ENCODE measurements at places on chromosomes 1 and 21.
A peak's percentile ranks its signal among the peaks of the same experiment; 100 is the strongest.

GRCh38 chr21:20016435-20017005, 981.7 kb upstream of the NCAM2 start:
- no peak for DNase-seq

GRCh38 chr1:247357781-247358211, 26.1 kb upstream of the ZNF496 start:
- DNase-seq: no peak

- no peak for DNase-seq
Observed at GRCh38 chr1:233700338-233700737, 86.4 kb downstream of the KCNK1 start.

DNA sequence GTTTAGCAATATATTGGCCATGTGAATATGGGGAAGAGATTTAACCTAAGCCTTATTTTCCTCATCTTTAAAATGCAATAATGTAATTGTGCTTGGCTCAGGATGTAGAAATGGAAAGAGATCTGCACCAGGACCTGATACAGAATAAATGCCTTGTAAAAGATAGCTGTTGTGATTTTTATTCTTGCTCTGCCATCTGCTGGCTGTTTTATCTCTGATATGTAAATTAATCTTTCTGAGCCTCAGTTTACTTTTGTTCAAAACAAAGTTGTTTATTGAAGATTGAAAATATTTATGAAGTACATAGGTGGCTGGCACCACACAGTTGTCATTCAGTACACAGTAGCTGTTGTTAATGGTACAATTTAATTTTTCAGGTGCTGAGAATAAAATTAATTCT, 21.9 kb downstream of the ZYG11B start:
- DNase-seq: no peak

GRCh38 chr1:247210062-247210375, 38.2 kb upstream of the ZNF124 start:
- no peak for DNase-seq

DNA sequence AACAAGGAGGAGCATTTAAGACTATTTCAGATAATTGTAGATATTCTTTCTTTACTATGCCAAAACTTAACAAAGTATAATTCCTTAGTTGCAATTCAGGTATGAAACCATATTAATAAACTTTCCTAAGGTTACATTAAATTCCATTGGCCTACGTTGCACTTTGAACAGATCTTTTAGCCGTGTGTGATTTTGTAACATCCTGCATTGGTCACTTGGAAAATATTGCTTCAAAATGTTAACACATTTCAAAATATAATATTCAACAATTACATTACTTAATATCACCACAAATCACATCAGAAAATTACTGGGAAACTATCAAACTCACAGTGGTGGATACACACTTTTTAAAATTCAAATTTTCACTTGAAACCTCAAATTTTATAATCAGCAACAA, 20.2 kb downstream of the ETS2 start:
- no peak for DNase-seq

DNA sequence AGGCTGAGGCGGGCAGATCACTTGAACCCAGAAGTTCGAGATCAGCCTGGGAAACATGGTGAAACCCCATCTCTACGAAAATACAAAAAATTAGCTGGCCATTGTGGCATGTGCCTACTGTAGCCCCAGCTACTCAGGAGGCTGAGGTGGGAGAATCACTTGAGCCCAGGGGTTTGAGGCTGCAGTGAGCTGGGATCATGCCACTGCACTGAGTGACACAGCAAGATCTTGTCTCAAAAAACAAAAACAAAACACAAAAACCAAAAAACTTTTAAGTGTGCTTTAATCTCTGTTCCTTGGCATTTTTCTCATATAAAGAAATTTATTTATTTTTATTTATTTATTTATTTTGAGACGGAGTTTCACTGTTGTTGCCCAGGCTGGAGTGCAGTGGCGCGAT, 208.2 kb downstream of the URB2 start:
- DNase-seq: no peak

DNA sequence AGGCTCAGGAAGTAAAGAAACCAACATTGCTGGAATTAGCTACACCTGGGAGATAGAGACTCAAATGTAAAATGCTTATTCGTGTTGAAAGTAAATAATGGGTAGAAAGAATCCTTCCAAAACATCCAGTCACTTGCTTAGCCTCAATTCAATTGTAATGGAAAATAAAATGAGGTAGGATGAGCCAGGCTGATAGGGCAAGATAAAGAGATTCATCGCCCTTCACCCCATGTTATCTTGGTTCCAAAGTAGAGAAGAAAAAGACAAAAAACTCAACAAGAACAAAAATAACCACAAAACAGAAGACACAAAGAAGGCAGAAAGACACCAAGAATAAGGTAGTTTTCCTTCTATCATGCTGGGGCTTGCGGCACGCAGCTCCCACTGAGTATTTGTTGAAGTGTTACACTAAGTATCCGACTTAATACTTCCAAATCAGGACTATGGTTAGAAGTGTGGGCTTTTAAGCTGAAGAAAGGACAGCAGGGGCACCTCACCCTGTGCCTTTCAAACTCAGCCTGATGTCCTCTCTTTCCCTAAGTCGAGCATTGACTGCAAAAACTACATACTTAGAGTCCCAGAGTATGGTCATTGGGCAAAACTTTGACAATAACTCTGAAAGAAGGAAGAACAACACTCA, 202.1 kb downstream of the VAV3 start:
- DNase-seq: no peak

DNA sequence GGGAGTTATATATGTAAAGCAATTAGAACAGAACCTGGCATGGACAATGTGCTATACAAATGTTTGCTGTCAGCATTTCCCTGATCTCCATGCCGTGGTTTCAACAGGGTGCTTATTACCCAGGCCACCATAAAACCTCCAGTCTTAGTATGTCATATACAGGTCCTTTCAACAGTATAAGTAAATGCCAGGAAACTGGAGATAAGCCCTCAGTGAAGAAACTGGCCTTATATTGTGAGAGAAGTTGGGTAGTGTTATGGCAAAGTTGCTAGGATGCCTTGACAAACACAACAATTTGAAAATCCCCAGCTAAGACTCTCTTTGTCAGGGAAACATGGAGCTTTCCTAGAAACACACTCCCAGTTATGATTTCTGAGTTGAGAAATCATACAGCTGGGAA, 850.2 kb upstream of the ADAMTS5 start:
- DNase-seq: no peak

- DNase-seq: no peak
Observed at GRCh38 chr1:14666373-14666772, 67.9 kb downstream of the KAZN start.

DNA sequence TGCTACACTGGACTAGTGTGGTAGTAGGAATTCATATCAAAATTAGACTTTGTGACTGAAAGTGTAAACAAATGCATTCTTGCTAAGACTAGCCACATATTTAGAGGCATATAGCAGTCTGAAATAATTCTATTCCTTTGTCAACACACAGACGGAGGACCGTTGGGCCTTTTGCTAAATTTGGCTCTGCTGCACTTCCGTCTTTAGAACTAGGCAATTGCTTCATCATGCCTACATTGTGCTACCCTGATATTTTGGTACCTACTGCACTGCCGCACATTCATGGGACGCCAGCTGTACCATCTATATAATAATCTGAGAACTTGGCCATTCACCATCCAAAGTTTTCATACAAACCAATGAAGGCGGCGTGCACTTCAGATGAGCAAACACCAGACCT, 346.8 kb downstream of the KIF26B start:
- no peak for DNase-seq

- no peak for DNase-seq
Observed at GRCh38 chr21:26125433-26126167, 45.0 kb downstream of the APP start.

DNA sequence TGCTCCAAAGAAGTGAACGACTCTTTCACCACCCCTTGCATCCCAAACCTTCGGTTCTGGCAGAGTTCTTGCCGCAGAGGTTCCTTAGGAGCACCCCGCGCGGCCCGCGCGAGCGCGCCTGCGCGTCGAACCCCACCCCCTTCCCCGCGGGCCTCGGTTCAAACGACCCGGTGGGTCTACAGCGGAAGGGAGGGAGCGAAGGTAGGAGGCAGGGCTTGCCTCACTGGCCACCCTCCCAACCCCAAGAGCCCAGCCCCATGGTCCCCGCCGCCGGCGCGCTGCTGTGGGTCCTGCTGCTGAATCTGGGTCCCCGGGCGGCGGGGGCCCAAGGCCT, at the start of gene C1orf56:
Gene C1orf56, plus strand, starts transcription at position 161 of the 334 bp plus-strand sequence. Its CDS starts 97 bp downstream, at position 258.
- peak; percentile 66 for DNase-seq

DNA sequence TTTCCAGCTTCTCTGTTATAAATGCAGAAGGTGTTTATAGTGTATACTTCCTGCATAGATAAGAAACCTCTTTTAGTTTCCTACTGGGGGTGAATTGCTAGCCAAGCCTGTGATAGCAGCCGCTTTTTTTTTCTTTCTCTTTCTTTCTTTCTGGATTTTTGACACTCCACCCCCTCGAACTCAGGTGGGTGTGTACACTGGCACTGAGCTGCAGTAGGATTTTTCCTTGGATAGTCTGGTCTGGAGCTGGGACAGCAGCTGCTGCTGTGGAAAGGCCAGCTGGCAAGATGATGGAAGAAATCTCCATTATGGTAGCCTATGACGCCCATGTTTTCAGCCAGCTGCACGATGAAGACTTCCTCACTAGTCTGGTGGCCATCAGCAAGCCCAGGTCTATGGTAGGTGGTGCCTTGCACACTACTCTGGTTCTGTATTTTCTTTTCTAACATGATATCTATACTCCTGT, 122.5 kb upstream of the CACYBP start:
- DNase-seq: peak; percentile 77

- no peak for DNase-seq
Observed at GRCh38 chr1:111195002-111195684, 5.3 kb downstream of the DENND2D start.

DNA sequence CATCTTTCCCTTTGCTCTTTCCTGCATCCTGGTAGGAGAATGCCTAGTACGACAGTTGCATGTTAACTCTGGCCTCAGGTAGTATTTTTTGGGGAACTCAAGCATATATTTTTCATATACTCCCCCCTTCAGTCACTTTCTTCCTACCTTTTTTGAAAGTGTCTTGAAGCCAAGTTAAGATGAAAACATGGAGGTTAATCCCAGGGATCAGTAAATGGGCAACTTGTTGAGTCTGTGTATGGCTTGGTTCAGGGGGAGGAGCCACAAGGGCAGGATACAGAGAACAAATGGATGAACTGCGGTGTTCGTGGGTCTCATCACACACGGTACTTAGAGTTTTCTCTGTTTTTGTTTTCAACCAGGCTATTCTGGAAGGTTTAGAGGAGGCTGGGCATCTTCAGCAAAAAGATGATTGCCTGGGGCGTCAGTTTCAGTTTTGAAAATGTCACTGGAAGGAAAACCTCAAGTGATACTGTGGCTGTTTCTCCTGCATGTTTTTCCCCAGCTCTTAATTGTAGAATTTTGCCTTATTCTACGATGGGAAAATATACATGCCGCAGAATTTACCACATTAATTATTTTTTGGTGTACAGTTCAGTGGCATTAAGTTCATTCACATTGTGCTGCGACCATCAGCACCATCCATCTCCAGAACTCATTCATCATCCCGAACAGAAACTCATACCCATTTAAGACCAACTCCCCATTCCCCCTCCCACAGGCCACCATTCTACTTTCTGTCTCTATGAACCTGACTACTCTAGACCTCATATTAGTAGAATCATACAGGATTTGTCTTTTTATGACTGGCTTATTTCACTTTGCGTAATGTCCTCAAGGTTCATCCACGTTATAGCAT, 71.5 kb downstream of the MAP10 start:
- DNase-seq: no peak

GRCh38 chr1:211133393-211133835, 534 bp downstream of the KCNH1 start:
- peak; percentile 23 for DNase-seq

- DNase-seq: no peak
Observed at GRCh38 chr1:44909901-44910544, 67.0 kb upstream of the PTCH2 start.

- DNase-seq: no peak
Observed at GRCh38 chr1:203596673-203597210, 29.9 kb upstream of the ATP2B4 start.

DNA sequence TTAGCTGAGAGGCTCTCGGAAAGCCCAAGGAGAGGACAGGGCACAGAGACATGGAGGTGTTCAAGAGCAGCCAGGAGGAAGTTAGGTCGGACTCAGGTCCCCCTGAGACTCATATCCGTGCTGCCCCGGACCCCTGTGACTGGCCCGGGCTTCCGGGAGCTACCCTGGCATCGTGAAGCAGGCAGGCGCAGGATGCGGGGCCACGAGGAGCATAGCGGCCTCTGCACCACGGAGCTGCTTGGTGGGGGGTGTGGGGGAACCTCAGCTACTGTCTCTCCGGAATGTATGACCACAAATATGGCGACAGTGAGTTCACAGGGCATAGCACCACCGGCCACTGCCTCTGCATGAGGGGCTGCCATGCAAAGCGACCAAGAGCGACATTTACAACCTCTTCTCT, 112.2 kb upstream of the GUCA2B start:
- no peak for DNase-seq

DNA sequence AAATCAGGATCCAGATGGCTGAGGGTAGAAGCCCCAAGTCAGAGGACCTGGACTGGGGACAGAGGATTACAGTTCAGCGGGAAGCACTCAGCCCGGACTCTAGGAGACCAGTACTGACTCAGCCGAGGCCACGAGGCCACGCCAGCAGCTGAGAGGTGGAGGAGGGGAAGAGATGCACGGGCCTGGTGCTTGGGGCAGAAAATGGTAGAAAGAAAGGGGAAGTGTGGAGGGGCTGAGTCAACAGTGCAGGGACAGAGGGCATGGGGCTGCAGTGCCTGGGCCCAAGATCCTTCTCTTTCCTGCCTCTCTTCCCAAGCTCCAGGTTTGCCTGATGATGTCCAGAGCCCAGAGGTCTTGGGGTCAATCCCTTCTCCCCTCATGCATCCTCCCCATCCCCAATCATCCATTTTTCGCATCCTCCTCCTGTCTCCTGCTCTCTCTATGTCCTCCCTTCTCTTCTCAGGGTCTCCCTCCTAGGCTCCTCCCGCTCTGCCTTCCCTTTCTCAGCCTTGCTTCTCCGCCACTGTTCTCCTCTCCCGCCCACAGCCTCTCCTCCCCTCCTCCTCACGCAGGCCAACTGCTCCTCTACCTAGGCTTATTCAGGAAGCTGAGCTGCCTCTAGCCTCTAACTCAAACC, 7.7 kb downstream of the ARHGEF2 start:
- no peak for DNase-seq

- no peak for DNase-seq
Observed at GRCh38 chr1:160615660-160616059, 31.2 kb downstream of the SLAMF1 start.

GRCh38 chr1:200153277-200154055, 126.0 kb downstream of the NR5A2 start:
- DNase-seq: no peak

DNA sequence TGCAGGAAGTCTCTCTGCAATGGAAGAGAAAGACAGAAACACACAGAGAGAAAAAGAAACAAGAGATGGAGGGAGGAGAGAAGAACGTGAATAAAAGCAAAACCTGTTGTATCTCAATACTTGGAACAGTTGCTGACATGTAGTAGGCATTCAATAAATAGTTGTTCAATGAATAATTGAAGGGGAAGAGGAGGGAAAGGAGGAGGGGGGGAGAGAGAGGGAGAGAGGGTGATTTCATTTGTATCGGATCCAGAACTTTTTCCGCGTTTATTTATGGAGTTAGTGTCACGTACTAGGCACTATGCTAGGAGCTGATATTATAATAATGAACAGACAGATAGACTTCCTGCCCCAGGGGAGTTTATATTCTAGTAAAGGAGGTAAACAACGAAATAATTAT, 144.1 kb downstream of the OMA1 start:
- no peak for DNase-seq

GRCh38 chr1:68958958-68959357, 462.1 kb upstream of the DEPDC1 start:
- no peak for DNase-seq

- DNase-seq: no peak
Observed at GRCh38 chr1:178954325-178954690, 71.4 kb upstream of the FAM20B start.

- DNase-seq: no peak
Observed at GRCh38 chr1:205517288-205517687, 12.8 kb downstream of the CDK18 start.
